Uterine smooth muscle cell (primary cell): ENCODE measurements at places on chromosomes 7 and 10. TPM values are rescaled to one million over a fixed set of nuclear protein-coding genes. Genes with fewer than 3 reads are reported as not detected.

FAM180A gene
- 6.4 and 24.9 TPM in 2 replicates for total RNA-seq

C10orf105 gene
- total RNA-seq: under 0.01 TPM in 2 replicates

SLC16A12 gene
- total RNA-seq: under 0.01 TPM in 1 of 2 replicates, not detected in the other

VIM gene
- total RNA-seq: 6,217 and 6,779 TPM in 2 replicates

LDB3 gene
- under 0.01 TPM in 1 of 2 replicates, not detected in the other for total RNA-seq

LRWD1 gene
- total RNA-seq: 30.6 and 35.4 TPM in 2 replicates

KIAA1549 gene
- 1.5 and 2.4 TPM in 2 replicates for total RNA-seq

CNNM2 gene
- 6.5 and 12.5 TPM in 2 replicates for total RNA-seq

GCK gene
- total RNA-seq: 0.55 and 0.62 TPM in 2 replicates

TSPAN13 gene
- 7.6 and 9.7 TPM in 2 replicates for total RNA-seq

OR13A1 gene
- total RNA-seq: not detected in 2 replicates

LRMDA gene
- 0.55 and 0.87 TPM in 2 replicates for total RNA-seq

CDC14C gene
- total RNA-seq: not detected in 2 replicates

NPY gene
- total RNA-seq: not detected in 2 replicates

GDF2 gene
- total RNA-seq: not detected in 2 replicates

LIMK1 gene
- 63.9 and 91.1 TPM in 2 replicates for total RNA-seq

TEX47 gene
- not detected in 2 replicates for total RNA-seq

KIAA1217 gene
- 2.7 and 3.4 TPM in 2 replicates for total RNA-seq

PLEKHS1 gene
- not detected in 2 replicates for total RNA-seq

OR6B1 gene
- total RNA-seq: under 0.01 TPM in 1 of 2 replicates, not detected in the other

MYH16 gene
- total RNA-seq: 0.12 and 0.33 TPM in 2 replicates

GDF10 gene
- total RNA-seq: 0.11 and 0.12 TPM in 2 replicates
